ENCODE measurements at places on chromosomes 4 and X. TPM values are rescaled to one million over a fixed set of nuclear protein-coding genes. Genes with fewer than 3 reads are reported as not detected.

DNA sequence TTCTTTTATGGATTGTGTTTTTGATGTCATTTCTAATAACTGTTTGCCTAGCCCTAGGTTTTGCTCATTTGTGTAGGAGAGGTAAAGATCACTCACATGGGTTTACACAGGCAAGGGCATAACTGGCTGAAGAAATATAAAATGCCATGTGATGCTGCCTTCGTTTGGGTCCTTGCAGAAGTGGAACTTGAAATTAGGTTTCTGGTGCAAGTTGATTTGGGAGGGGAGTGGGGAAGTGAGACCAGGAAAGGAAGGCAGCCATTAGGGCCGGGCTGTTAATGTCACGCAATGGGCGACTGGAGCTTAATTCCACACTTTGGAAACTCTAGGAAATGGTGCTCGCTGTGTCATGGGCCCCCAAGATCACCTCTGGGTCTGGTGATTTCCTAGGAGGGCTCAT, 14.5 kb downstream of the CLCN4 start:
- peaks cover 2% of the 10 kb centered on the region for H3K4me1 ChIP-seq
- no peaks in the 10 kb centered on the region for H3K27me3 ChIP-seq
- no peak overlapping the region for H3K27ac ChIP-seq
- H3K4me3 ChIP-seq, result no peak overlapping the region

DNA sequence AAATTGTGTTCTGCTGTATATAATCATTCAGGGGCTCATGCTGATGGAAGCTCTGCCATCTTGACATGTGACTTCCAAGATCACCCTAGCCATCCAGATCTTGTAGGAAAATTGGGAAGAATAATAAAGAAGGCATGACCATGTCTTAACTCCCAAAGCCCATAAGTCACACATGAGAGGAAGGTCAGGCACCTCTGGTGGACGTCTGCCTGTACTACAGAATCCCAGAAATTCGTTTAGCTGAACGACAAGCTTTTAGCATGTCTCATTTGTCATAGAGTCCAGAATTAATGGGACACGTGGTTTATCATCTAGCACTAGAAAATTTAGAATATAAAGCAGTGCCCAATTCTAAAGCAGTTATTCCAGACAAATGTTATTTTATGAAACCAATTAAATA, 212.7 kb downstream of the CENPC start:
- H3K27me3 ChIP-seq, result no peaks in the 10 kb centered on the region
- no peak overlapping the region for H3K4me3 ChIP-seq
- H3K27ac ChIP-seq, result no peak overlapping the region
- no peaks in the 10 kb centered on the region for H3K4me1 ChIP-seq
- DNase-seq, result no peak

DNA sequence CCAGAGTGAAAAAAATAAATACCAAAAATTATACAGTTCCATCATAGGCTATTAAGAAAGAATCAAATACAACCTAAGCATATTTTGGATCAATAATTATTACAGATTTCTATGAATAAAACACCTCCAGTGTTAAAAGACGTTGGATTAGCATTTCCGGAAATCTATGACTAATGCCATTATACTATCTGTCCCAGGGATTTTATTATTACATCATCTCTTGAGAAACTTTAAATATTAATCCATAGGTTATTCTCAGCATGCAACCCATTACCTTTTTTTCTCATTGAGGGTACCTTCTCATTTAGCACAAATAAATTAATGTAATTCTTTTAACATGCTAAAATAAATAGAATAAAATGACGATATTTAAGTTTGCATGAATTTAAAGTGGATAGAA, 44.6 kb downstream of the CXorf58 start:
- no peak overlapping the region for H3K4me3 ChIP-seq
- no peaks in the 10 kb centered on the region for H3K4me1 ChIP-seq
- no peaks in the 10 kb centered on the region for H3K36me3 ChIP-seq
- no peak for DNase-seq

- H3K4me3 ChIP-seq, result no peak overlapping the region
- DNase-seq, result no peak
Measured at GRCh38 chrX:15170927-15171326, 99.0 kb downstream of the ASB9 start.

DNA sequence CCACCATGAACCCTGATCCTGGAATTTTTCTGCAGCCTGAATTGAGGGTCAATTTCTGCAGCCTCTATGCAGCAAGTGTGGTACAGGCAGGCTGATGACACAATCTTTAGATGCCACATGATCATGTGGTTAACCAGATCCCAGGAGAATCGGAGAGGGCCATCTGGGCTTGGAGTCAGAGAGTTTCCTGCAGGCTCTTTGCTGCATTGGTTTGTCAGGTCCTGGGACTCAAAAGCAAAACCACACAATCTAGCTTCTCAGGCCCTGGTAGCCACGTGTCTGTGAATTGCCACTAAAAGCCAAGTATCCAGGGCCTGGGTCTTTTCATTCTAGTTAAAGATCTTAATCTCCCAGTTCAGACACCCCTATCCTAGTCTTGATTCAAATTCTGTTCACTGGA, 464.5 kb downstream of the BCOR start:
- no peak overlapping the region for H3K27ac ChIP-seq
- H3K4me1 ChIP-seq, result no peaks in the 10 kb centered on the region
- H3K27me3 ChIP-seq, result no peaks in the 10 kb centered on the region
- H3K4me3 ChIP-seq, result no peak overlapping the region

- H3K4me1 ChIP-seq, result no peaks in the 10 kb centered on the region
- DNase-seq, result no peak
- H3K27me3 ChIP-seq, result no peaks in the 10 kb centered on the region
- H3K27ac ChIP-seq, result no peak overlapping the region
- no peaks in the 10 kb centered on the region for H3K36me3 ChIP-seq
Measured at GRCh38 chrX:132708529-132708928, 219.7 kb upstream of the MBNL3 start.

DNA sequence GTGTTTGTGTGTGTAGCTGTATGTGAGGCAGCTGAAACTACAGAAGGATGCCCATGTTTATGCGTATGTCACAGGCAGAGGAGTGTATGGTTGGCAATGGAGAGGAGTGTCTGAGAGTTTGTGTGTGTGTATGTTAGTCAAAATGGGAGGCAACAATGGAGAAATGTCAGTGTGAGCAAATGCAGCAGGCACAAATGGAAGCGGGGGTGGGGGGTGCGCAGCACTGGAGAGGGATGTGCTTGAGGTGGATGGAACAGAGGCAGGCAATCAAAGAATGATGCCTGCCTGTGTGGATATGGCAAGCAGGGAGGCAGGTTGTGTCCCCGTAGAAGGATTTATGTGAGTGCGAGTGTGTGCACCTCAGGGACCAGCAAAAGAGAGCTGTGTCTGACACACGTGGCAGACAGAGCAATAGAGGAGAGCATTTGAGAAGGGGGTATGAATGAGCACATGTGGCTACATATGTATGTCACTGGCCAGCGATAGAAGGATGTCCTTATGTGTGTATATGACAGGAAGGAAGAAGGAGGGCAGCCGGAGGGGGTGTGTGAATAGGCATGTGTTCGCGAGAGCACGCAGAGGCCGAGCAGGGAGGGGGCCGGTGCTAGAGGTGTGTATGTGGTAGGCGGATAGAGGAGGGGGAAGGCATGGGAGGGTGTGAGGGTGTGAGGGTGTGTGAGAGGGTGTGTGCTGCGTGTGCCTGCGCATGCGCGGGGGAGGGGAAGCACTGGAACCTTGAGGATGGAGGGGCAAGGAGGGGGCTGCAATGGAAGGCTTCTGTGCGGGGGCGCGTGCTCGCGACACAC, 1.1 kb downstream of the PJA1 start:
- peaks cover 14% of the 10 kb centered on the region for H3K27me3 ChIP-seq
- peaks cover 2% of the 10 kb centered on the region for H3K4me1 ChIP-seq
- DNase-seq, result peak; percentile 50
- H3K27ac ChIP-seq, result no peak overlapping the region
- peak overlapping the region; percentile 24 for H3K4me3 ChIP-seq
- no peaks in the 10 kb centered on the region for H3K36me3 ChIP-seq

DNA sequence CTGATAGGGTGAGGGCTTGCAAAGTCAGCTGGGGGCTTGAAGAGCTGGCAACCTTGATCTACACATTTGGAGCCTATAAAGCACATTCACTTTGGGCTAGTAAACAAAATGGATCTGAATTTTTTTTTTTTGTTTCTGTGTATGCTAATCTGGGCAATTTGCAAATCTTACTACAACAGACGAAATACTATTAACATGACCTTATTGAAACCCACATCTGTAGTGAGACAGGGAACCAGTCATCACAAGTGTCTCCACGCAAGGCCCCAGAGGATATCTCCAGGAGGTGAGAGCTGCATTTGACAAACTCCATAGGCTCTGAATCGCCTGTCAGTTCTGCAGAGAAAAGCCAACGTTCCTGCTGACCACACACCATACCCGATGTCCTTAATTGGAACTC, 33.0 kb upstream of the TFDP3 start:
- no peaks in the 10 kb centered on the region for H3K36me3 ChIP-seq
- peaks cover 4% of the 10 kb centered on the region for H3K4me1 ChIP-seq
- peaks cover 3% of the 10 kb centered on the region for H3K27me3 ChIP-seq
- no peak for DNase-seq
- no peak overlapping the region for H3K4me3 ChIP-seq
- no peak overlapping the region for H3K27ac ChIP-seq

- no peak overlapping the region for H3K27ac ChIP-seq
- peaks cover 6% of the 10 kb centered on the region for H3K27me3 ChIP-seq
- DNase-seq, result no peak
- no peak overlapping the region for H3K4me3 ChIP-seq
Measured at GRCh38 chrX:69096963-69097362, 68.3 kb downstream of the PJA1 start.

DNA sequence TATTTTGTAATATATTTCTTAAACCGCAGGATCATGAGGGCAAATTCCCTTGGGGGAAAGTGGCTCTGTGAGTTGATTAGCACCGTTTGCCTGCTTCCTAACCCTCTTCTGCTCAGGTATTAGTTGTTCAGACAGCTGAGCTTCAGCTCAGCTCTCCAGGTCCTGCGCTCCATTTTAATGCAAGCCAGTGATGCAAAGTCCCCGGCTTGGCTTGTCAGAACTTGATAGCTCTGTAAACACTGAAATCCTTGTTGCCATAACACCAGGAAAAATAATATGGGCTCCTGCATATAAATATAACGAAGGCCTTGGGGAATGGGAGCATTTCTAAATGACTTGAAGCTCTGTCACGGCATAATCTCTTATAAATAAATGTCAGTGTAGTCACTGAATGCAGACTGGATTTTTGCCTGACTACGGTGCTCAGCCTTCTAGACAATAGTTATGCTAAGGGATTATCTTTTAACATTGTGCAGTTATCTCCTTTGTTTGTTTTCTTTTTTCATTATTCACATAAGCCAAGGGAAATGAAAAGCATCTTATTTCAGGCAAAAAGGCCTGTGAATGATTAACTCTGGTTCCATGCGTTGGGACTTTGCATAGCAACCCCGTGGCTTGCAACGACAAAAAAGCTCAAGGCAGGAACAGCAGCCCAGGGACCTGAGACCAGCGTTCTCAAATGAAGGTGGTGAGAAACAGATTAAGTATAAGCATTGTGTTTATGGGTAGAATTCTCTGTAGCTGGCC, 253.2 kb downstream of the SPRY1 start:
- H3K27ac ChIP-seq, result no peak overlapping the region
- H3K4me1 ChIP-seq, result peaks cover 24% of the 10 kb centered on the region
- no peak overlapping the region for H3K4me3 ChIP-seq
- H3K27me3 ChIP-seq, result no peaks in the 10 kb centered on the region

- H3K36me3 ChIP-seq, result no peaks in the 10 kb centered on the region
- no peak overlapping the region for H3K4me3 ChIP-seq
- no peak overlapping the region for H3K27ac ChIP-seq
- H3K27me3 ChIP-seq, result peaks cover 2% of the 10 kb centered on the region
Measured at GRCh38 chr4:6123116-6123515, 77.2 kb downstream of the JAKMIP1 start.

The GPR50 gene
- not detected for total RNA-seq

The VEGFC gene
- total RNA-seq, result 11.2 TPM
